ENCODE measurements at places on chromosomes 16 and 17.
A peak's percentile ranks its signal among the peaks of the same experiment; 100 is the strongest.

- DNase-seq: no peak
These were observed 27.1 kb upstream of the SLC39A11 start for GRCh38 chr17:73119631-73120030.

DNA sequence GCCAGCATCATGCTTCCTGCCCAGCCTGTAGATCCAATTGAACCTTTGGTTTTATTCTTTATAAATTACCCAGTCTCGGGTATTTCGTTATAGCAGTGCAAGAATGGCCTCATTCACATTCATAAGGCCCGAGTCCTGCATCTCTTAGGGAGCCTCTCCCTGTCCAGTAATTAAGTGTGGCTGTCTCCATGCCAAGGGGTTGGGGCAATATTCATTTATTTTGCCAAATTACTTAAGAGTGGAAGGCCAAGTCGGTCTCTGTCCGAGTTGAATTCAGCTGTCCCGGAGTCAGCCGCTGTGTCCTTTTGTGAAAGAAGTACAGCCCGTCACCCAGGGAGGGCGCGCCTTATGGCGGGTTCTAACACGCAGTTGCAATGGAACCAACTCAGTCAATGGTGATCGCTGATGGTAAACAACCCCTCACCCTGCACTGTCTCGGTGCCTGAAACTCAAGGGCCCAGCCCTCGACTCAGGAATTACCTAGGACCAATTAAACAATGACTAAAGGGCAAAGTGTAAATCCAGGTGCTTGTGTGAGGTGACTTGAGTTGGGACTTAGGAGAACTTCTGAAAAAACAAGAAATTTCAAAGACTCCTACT, 22.2 kb downstream of the KIAA0513 start:
- no peak for DNase-seq

DNA sequence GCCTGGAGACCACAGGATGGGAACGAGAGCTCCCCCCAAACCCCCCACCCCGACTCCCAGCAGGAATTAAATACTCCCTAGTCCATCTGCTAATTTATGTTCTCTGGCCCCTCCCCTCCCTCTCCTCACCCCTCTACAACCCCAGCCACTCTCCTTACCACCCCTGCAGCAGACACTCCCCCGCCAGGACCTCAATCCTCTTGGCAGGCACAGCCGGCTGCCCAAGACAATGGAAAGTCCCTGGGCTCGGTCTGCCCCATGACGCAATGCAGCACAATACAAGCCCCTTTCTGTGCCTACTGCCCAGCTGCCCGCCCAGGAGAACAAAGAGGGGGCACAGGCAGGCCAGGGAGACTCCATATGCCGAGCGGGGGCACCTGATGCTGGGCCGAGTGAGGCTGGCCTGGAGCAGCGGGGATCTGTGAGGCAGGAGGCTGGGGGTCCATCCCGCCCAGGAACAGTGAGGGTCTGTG, 30.3 kb upstream of the CDC42EP4 start:
- peak; percentile 76 for DNase-seq

DNA sequence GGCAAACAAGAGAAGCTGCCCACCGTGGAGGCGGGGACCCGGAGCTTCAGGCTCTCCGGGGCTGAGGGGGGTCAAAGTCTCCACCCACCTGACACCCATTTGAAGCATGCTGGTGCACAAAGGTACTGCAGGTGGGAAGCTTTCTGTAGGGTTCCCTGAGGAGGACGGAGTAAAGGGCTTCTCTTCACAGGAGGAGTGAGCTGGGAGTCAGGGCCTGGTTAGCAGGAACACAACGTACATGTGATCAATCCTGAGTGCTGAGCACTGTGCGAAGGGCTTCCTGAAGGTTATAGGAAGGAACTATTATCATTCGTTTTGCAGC, 252.9 kb upstream of the RPL38 start:
- no peak for DNase-seq

DNA sequence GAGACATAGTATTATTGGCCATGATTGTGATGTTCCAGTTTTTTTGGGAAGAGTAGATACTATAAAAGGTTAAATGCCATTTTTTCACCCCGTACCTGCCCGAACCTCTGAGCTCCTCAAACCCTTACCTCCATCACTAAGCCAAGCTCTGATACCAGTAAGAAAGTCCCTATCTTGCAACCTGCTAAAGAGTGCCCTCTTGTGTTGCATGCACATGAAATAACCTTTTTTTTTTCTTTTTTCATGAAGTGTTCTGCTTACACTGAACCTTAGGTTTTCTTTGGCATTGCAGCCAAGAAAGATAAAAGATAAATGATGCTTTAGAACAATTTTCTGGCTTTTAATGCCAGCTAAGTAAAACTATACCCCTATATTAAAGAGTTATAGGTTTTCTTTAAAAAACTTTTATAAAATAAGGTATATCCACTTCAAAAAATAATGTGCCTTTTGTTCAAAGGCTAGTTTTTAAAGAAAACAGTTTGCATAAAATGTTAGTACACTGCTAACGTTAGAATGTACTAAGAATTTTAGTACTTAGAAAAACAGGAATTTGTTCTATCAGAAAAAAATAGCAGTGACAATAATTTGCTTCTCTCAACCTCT, 295.3 kb upstream of the PMFBP1 start:
- DNase-seq: no peak

DNA sequence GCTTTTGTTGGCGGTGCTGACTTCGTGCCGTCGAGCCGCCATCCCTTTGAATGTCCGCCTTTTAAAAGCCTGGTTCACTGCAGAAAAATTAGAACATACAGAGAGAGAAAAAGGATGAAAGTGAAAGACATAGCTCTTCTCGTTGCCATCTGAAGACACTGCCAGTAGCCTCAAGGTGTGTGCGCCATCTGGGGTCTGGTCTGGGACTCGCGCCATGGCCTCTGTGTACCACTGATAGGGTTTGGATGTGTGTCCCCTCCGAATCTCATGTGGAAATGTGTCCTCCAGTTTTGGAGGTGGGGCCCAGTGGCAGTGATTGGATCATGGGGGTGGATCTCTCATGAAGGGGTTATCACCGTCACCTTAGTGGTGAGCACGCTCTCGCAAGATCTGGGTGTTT, 15.5 kb downstream of the GSE1 start:
- no peak for DNase-seq

- DNase-seq: no peak
These were observed 21.4 kb downstream of the HIC1 start for GRCh38 chr17:2076087-2076984.

Measured in urinary bladder (tissue), 4 donors.